ENCODE measurements at places on chromosomes 12 and 14.

DNA sequence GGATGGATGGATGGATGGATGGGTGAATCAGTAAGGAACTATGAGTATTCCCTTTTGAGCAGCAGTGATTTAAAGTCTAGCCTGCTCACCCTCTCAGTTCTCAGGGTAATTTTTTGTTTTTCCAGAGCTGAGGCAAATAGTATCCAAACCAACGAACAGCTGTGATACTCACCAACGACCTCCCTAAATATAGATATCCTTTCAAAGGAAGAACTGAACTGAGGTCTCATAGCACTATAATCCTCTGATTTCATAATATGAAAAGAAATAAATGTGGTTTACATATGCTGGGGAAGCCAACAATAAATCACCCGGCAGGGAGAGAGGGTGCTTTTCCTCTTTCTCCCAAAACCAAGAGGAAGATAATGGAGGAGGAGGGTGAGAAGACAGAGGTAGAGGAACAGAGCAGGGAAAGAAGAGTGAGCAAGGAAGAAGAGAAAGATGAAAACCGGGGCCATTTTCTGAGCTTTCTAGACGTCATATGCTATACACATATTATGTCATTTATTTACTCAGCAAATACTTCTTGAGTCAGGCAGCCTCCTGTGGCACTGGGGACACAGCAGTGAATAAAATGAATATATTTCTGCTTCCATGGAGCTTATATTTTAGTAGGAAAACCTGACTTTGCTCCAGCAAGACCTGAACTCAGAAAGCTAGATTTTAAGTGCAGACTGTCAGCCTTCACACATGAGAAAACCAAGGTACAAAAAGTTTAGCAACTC is 710.7 kb upstream of the TBX3 start:
- no peak for DNase-seq

DNA sequence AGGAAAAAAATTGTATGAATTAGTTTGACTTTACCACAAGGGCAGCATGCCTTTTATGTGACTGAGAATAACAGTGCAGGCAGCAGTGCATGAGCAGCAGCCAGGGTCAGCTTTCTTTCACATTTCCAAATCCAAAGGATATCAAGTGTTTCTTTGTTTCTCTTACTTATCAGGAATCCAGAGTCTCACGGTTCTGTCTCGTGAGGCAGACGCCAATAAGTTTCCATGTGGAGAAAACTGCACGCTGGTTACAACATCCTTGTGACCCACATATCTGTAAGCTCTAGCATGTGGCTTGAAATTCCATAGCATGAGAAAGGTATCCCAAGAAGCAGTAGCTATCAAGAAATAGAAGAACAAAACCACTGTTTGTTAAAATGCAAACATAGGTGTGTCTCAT is 27.6 kb downstream of the GALNT4 start:
- DNase-seq = no peak

DNA sequence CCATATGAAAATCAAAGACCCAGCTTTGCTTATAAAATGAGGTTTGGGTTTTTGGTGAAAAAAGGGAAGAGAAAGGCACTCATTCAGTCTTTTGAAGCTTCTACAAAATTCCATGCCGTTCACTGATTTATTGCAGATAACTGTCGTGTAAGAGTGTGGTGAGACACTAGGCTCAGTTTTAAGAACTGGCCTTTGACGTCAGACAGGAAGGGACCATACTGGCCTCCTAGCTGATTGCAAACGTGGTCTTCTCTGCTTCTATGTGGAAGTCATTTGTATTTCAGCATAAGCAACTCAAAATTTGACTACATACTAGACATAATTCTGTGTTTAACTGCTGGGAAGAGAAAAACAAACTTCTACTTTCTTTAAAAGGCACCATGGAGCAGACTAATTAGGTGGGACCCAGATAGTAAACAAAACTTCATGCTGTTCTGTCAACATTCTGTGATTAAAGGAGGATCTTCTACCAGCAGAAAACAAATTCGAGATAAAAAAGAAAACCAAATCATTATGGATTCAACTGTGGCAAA is 168.7 kb downstream of the TTC7B start:
- no peak for DNase-seq

DNA sequence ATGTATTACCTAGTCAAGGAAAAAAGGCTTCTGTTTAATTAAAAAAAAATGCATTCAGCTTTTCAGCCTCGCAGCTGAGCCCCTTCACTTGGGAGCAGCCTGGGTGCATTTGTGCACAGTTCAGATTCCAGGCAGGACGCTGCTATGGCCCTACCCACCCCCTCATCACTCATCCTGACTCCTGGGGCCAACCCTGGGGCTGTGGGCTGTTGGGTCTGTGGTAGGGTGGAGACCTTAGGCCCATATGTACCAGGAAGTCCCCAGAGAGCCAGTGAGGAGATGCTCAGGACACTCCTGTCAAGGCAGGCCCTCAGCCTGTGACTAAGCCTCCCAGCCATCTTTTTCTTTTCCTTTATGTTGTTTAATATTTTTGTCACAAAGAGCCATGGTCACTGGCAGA is 9.3 kb upstream of the CDCA4 start:
- no peak for DNase-seq

DNA sequence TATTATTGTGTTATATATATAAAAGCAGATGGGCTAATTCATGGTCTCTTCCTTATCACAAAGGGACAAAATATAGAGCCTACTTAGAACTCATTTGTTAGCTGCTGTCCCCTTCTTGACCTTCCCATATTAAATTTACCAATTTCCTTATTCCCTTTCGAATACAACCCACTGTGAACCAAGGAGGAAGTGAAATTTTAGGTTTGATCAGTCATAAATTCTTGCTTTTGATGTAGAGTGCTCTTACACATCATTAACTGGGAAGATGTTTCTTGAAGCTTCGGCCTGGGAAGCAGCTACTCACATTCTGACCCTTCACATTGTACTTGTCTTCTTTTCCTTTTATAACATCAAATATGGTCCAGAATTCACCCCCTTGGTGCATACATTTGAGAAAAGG is 579.0 kb downstream of the LRFN5 start:
- DNase-seq = no peak

- no peak for DNase-seq
Measured at GRCh38 chr12:116199160-116199706, 78.3 kb downstream of the MED13L start.

- no peak for DNase-seq
Measured at GRCh38 chr12:1252758-1253157, 261.7 kb downstream of the ERC1 start.

GRCh38 chr14:73712540-73713180 is 1.5 kb downstream of the PNMA1 start:
- DNase-seq = no peak

DNA sequence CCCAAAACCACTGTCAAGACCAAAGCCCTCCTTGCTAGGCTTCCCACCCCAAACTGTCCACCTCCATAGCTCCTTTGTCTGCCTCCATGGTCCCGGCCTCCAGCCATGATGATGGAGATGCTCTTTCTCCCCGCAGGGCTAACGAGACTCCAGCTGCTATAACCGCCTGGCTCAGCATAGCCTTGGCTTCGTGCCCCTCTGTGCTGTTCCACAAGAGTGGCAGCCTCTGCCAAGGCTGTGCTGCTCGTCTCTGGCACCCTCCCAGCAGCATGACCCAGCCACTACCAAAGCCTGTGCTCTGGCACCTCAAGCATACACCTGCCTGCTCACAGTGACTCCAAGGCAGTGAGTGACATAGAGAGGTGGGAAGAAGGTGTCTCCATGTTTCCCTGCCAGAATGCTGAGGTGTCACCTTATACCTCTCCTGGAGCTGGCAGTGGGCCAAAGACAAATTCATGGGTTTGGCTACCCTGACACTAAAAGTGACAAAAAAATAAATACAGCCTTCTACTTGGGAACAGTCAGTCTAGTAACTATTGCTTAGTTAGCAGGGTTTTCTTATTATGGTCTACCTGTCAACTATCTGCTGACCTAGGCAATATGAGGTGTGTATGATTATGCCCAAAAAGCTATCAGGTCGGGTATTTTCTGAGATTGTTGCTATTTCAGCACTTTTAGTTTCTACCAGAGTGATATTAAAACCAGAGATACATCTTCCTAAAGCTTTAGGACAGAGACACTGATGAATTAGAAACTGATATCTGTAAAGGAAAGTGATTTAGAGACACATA is 16.1 kb upstream of the KRT73 start:
- DNase-seq = no peak

GRCh38 chr12:110637869-110638441 is 24.0 kb downstream of the TCTN1 start:
- no peak for DNase-seq

GRCh38 chr12:82896979-82897378 is 210.3 kb downstream of the TMTC2 start:
- DNase-seq = no peak

- no peak for DNase-seq
Measured at GRCh38 chr14:69699748-69700303, 67.1 kb upstream of the SRSF5 start.

Data from omental fat pad (tissue), 4 donors.